Activated naive CD4-positive, alpha-beta T cell (primary cell): ENCODE measurements at places on chromosomes 1 and 21.

DNA sequence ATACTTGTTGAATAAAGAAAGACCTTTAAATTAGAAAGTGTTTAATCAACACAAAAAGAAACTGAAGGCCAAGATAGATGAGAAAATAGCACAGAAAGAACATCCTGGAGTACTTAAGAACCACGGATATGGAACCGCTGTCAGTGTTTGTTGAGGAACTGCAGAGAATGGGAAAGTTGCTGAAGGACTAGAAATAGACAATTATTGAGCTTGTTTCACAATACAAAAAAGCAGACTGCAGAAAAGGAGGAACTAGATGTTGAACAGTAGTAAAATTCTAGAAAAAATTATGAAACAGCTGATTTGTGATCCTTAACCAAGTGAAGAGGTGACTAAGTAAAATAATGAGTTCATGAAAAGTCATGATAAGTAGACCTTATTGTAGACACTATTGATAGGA, 29.7 kb downstream of the MYSM1 start:
- DNase-seq, result no peak

GRCh38 chr1:89459081-89459480, 65.5 kb upstream of the LRRC8B start:
- no peak for DNase-seq

DNA sequence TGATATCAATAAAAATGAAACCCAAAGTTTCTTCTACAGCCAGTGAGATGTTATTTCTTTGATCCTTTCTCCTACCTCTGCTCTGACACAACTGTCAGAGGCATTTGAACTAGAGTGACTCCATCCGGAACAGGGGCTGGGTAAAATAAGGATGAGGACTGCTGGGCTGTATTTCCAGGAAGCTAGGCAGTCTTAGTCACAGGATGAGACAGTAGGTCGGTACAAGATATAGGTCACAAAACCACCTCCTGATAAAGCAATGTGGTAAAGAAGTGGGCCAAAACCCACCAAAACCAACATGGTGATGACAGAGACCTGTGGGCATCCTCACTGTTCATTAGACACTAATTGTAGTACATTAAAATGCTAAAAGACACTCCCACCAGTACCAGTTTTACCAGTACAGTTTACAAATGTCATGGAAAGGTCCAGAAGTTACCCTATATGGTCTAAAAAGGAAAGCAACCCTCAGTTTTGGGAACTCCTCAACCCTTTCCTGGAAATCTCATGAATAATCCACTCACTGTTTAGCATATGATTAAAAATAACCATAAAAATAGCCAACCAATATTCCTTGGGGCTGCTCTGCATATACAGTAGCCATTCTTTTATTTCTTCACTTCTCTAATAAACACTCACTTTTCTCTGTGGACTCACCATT, 96.7 kb downstream of the GABPA start:
- no peak for DNase-seq

DNA sequence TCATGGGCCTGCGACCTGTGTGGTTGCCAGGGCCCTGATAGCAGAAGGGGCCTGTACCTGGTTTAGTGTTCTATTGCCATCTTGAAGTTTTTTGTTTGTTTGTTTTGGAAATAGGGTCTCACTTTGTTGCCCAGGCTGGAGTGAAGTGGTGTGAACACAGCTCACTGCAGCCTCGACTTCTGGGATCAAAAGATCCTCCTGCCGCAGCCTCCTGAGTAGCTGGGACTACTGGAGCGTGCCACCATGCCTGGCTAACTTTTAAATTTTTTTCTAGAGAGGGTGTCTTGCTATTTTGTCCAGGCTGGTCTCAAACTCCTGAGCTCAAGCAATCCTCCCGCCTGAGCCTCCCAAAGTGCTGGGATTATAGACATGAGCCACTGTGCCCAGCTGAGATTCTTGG, 72.9 kb downstream of the UBE2T start:
- DNase-seq, result no peak

DNA sequence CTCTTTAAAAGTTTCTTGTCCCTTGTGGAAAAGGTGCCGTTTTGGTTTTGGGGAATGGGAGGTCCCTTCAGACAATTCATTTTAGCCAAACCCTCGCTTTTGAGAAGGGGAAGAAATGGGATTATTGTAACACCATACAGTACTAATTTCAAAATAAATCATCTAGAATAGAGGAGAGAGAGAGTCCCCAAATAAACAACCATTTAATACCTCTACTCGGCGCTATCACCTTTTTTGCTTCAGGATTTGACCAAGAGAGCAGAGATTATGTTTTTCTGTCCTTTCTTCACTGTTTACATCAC, 770 bp upstream of the RC3H1 start:
- no peak for DNase-seq

DNA sequence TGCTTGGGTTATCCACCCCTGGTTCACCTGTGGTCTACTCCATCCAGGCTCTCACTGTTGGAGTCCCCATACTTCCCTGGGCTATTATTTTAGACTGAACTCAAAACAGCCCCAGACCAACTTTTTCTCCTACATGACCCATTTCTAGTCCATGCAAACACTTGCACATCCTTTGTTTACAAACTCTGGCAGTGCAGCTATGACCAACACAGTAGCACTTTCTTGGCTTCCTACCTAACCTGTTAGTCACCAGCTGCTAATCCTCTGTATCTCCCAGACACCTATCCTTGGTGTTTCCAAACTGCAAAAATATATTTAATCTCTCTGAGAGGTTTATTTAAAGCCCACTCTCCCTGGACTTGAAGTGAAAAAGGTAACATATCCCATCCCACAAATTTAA, 90.8 kb downstream of the DDAH1 start:
- no peak for DNase-seq

DNA sequence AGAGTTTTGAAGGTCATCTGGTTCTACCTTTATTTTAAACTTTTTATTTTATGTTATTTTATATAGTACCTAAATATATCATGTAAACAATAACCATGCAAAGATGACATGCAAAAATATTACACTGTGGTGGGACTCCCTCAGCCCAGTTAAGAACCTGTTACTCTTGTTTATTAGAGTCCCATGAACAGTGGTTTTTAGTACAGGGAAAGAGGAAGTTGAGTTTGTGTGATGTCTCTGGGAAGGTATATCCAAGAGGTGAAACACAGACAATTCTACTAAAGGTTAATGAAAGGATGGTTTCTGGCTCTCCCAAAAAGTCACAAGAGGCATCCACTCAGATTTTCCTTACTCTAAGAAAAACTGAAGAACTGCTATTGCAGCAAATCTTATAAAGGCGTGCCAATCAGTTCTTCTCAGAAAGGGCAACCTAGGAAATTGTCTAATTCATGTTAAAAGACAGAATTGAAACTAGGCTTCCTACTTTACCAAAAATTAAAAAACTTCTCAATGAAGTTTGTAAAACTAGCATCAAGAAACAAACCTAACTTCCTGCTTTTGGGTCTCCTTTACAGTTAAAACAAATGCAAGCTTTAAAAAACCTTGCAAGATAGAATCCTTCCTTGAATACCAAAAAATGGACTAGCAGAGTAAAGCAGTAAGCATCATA, 19.9 kb downstream of the GFI1 start:
- no peak for DNase-seq

DNA sequence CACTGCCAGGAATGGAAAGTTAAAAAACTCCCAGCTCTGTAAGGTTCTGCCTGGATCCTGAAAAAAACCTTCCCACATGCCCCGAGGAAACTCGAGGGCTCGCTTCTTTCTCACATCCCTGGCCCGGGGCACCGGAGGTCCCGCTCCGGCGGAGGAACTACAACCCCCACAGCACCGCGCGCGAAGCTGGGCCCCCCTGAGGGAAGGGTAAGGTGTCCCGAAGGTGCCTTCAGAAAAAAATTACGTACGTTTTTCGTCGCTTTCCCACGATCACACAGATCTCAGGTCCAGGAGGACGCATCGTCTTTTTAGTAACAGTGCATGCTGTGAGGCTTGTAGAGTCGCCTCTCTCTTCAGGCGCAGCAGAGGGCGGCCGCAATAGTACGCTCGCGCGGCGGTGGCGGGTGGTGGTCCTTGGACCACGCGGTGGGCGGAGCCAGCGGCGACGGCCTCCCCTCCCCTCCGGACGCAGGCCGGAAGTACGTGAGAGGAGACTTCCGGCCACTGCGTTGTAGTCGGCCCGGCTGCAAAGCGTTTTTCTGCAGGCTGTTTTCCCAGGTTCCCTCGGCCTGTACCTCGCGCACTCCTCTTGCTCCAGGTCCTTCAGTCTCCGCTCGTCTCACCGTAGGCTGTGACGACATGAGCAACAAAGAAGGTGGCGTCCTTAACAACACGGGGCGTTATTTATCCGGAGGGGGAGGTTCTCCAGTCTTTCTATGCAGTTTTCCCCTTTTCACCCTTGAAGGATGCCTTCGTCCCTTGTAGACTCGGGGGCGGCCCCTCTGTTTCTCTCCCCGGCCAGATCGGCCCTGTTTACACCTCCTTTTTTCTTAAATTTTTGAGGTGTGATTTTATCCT, at the start of gene TSNAX:
Gene TSNAX (plus strand): TSS at position 498 of the 858 bp plus-strand sequence. CDS start 142 bp downstream, at position 640.
- peak; percentile 90 for DNase-seq

DNA sequence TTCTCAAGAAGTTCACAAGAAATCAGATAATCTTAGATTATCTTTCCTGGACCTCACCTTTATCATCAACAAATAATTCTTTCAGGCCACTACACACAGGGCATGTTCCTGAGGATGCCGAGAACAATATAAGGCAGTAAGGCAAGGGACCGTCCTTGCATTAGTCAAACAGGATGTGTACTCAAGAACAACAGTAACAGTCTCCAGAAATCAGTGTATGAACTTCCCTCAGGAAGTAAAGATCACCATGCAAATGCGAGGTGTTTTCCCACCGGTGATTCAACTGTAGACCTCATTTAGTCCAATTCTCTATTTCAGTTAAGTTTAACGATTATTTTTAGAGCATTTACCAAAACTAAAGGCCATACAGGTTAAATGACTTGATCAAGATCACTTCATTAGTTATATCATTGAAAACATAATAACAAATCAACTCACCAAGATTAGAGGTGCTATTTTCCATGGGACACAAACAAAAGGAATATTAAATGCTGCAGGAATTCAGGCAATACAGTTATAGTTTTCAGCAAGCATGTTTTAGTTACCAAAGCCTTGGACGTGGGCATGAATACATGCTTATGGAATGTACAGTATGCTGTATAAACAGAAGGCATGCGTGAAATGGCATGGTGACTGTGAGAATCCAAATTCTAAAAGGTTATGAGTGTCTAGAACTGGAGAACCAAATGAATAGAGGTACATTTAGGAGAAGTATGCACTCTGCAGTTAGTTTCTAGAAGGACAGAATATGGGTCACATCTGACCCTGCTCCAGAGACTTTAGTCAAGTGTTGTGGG, 145.2 kb downstream of the TNR start:
- DNase-seq, result no peak

DNA sequence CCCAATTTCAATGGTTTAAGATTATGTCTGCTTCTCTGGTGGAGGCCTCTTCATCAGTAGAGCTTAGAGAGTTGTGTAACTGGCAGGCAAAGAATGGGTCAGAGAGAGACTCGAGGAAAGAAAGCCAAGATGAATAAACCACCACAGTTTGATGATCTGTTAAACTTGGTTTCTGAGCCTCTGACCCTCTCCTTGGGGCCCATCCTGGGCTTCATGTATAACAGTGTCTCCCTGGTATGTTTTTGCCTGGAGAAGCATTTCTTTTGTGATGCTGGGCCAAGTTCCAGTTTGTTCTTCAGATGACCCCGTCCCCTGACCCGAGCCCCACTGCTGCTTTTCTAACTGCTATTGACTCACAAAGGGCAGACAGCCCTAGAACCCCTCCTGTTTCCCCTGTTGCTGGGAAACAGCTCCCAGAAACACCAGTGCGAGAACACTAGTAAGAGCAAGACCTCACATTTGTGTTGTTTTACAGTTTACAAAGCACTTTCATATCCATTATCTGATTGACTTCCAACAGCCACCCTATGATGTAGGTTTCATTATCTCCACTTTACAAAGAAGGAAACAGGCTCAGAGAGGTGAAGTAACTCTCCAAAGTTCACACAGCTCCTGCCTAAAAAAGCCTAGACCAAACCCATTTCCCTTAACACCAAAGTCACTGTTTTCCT, 9.0 kb downstream of the CD2 start:
- DNase-seq, result no peak

DNA sequence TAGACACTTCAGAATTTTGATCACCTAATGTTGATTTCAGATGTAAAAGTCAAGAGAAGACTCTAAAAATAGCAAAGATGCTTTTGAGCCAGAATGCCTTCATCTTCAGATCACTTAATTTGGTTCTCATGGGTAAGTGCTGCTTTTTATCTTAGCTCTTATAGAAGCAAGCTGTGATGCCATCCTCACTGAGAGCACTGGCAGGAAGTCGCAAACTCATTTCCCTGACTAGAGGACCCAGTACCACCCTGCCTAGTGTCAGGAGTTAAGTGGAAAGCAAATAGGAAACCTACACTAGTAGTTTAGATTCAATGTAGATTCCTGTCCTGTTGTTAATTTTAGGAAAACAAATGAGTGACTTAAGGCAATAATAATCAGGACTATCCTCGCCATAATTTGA, 12.1 kb downstream of the IFNAR2 start:
- DNase-seq, result no peak

GRCh38 chr1:206828765-206829164, 36.7 kb upstream of the IL20 start:
- DNase-seq, result no peak

DNA sequence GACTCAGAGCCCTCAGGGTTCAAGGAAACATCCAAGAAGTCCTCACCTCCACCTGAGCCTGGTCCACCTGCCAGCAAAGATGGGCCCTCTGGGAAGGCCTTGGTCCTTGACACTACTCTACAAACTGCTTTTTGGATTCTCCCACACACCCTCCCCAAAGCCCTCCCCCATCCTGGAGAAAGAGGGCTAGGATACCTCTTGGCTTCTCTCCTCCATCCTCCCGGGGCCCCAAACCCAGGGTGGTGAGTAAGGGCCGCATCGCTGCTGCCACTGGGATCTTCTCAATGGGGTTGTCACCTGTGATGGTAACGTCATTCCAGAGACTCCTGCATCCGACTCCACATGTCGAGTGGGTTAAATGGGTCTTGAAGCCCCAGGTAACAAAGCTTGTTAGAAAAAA, 26.6 kb downstream of the MATN1 start:
- no peak for DNase-seq

DNA sequence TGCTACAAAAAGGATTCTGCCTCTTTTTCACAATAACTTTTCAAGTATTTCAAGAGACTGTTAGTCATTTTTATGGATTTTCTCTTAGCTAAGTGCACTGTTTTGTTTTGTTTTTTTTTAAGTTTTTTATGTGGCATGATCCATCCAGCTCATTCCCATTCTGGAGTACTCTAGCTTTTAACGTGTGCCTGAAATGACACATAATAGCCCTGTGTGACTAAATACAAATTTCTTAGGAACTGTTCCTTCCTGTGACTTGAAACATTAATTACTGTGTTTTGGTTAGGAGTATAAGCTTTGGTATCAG, 143.9 kb downstream of the HS2ST1 start:
- no peak for DNase-seq

DNA sequence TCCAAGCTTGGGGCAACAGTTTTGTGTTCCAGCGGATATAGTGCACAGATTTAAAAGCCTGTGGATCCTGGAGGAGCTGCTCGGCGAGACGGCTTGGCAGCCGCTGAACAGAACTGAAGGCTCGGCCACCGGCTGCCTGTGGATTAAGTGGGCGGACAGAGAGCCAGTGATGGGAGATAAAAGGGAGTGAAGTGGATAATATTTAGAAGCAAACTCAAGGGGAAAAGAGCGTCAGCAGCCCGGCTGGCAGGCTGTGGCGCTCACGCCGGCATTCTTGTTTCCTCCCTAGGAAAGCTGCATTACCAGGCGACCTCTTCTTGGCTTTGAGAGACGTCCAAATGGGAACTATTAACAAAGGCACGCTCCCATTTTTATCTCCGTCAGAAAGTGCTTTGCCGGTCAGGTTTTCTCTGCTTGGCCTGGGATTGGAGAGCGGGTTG, 10.4 kb downstream of the TRABD2B start:
- DNase-seq, result no peak

GRCh38 chr1:100517515-100517914, 20.4 kb upstream of the GPR88 start:
- no peak for DNase-seq
